ENCODE measurements at places on chromosomes 2 and 18.

DNA sequence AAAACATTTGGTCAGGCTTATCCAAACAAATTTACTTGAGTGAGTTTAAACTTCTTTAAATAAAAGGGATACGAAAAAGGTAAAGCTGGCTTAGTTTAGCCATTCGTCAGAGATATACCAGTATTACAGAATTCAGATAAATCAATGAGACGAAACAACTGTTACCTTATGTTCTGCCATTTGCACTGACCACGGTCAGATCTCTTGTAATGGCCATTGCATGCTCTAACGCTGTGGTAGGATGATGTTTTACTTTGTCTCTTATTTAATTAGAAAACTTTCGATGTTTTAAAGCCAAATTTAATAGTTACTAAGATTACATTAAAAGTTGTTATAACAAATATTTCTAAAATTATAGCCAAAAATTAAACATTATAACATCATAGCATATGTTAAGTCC, 1.5 kb downstream of the C18orf54 start:
- DNase-seq, result no peak

- DNase-seq, result no peak
Measured at GRCh38 chr2:148901142-148901541, 26.1 kb downstream of the KIF5C start.

- no peak for DNase-seq
Measured at GRCh38 chr18:79011300-79011870, 31.8 kb downstream of the SALL3 start.

- no peak for DNase-seq
Measured at GRCh38 chr2:121532347-121532766, 1.7 kb downstream of the RNU4ATAC start.

GRCh38 chr2:127261804-127262406, 32.0 kb downstream of the ERCC3 start:
- no peak for DNase-seq

DNA sequence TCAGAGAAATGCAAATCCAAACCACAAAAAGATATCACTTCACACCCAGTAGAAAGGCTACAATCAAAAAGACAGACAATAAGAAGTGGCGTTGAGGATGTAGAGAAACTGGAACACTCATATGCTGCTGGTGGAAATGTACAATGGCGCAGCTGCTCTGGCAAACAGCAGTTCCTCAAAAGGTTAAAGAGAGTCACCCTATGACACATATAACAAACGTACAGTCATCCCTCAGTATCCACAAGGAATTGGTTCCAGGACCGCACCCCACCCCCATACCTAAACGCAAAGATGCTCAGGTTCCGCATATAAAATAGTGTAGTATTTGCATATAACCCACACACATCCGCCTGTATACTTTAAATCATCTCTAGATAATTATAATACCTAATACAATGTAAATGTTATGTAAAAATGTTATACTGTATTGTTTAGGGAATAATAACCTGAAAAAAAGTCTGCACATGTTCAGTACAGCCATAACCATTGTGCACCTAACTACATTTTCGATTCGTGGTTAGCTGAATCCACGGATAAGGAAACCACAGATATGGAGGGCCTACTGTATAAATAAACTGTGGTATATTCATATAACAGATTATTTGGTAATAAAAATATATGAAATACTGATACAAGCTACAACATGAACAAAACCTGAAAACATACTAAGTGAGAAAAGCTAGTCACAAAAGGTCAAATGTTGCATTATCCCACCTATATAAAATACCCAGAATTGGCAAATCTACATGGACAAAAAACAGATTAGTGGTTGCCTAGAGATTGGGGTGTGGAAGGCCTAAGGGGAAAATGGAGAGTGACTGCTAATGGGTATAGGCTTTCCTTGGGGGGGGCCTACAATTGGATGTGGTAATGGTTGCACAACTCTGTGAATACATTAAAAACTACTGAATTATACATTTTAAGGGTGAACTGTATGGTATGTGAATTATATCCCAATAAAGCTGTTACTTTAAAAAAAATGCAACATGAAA, 37.5 kb downstream of the UXS1 start:
- no peak for DNase-seq

- DNase-seq, result no peak
Measured at GRCh38 chr18:26710470-26711096, 154.9 kb downstream of the AQP4 start.

DNA sequence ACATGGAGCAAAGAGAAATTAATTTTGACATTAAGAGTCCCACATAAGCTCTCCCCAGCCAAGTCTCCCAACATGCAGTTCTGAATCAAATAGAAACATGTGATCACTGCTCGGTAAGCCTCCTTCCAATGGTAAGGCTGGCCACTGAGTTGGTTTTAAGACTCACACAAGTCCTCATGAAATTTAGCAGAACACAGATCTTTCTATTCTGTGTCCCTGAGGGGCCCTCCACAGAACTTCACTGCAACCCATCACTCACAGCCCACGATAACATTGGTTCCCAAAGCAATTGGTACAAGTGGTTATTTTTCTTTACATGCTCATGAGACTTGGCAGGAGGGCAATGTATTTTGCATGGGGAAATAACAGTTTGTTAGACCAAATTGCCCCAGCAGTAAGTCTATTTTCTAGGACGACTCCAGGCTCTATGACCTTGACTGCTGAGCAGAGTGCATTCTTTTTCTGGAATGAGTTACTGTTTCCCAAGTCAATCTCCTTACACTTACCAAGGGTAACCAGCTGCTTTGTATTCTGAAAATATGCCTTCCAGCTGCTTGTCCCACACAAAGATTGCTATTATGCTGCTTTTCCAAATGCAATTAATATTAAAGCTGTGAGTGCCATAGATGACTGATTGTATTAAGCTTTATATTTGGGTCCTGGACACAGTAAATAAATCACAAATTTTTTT, 142.3 kb upstream of the TANK start:
- no peak for DNase-seq

DNA sequence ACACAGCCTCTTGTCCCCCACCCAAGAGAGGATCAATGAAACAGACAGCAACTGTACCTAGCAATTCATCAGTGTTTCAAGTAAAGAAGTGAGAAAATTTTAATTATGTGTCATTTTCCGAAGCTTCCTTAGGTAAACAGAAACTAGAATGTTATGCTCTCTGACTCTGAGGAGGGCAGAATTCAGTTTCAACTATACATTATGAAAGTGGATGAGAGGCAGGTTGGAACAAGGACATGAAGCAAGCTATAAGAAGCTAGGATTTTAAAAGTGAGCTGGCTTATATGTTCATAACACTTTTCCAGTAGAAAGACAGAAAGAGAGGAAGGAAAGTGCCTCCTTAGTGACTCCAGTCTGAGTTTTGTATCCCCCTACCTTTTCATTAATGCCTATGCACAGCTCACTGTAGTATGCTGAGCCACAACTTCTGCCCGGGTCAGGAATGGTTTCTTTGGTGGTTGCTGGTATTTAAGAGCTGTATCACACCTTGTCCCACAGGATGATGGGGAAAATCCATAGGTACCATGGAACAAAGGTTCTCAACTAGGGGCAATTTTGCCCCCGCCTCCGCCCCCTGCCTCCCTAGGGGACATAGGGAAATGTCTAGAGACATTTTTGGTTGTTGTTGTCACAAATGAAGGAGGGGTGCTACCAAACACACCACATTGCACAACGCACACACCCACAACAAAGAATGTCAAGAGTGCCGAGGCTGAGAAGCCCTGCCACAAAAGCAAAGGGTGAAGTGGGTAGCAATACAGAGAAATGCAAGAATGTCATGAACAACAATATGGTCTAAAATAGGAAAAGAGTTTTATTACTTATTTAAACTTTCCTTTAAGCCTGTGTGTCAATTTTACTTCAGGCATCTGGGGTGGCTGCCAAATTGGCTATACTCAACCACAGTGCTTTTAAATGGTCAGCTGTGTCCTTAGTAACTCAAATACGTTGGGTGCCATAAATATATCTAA, 161.0 kb upstream of the ZFP36L2 start:
- no peak for DNase-seq

GRCh38 chr2:107633580-107634147, 193.0 kb upstream of the RGPD4 start:
- peak; percentile 45 for DNase-seq

DNA sequence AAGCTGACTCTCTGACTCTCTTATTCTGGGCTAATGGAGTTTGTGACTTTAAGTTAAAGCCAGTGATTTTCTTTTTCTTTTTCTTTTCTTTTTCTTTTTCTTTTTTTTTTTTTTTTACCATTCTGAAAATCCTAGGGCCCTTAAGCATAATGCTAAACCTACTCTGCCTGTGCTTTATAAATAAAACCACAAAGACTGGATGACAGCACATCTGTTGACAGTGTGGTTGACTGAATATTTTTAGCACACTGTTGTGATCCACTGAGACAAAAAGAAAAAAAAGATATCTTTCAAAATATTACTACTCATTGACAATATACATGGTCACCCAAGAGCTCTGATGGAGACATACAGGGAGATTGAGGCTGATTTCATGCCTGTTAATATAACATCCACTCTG, 121.6 kb downstream of the SNTG2 start:
- no peak for DNase-seq

DNA sequence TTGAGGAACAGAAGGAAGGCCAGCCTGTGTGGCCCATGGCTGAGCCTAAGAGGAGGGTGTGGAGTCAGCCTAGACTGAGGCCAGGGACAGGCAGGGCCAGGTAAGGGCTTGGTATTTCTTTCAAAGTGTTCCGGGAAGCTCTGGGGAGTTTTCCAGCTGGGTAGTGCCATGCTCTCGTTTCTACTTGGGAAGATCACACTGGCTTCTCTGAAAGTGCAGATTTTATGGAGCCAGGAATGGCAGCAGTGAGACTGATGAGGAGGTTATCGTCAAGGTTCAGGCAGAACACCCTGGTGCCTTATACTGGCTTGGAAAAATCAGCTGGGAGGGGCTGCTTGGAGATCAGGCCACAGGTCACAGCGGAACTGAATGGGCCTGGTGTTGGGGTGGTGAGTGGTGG, 245.1 kb downstream of the SOX11 start:
- no peak for DNase-seq

DNA sequence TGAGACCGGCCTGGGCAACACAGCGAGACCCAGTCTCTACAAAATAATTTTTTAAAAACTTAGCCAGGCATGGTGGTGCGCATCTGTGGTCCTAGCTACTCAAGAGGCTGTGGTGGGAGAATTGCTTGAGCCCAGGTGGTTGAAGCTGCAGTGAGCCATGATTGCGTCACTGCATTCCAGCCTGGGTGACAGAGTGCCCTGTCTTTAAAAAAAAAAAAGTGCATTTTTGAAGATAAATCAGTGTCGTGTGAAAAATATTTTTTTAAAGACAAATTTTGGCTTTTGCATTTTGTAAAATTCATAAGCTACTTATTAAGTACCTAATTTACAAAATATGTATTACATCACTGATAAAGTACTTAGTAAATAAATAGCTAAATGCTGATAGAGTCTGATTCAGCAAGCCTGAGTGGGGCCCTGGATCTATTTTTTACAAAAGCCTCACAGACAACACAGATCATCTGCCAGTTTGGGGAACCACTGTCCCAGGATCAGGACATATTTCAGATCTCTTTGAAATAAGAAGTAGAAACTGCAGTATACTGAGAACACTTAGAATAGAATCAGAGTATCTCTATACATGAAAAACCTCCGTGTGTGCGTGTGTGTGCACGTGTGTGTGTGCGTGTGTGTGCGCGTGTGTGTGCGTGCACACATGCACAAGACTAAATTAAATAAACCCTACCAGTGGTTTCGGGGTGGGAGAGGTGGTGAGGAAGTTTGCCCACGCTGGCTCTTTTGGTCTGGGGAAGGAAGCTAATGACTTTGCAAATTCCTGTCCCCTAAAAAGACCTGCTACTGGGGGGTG, 61.6 kb downstream of the AAK1 start:
- no peak for DNase-seq

- no peak for DNase-seq
Measured at GRCh38 chr2:3427272-3427671, 47.8 kb downstream of the TRAPPC12 start.

- DNase-seq, result no peak
Measured at GRCh38 chr2:169790581-169790980, 8.1 kb upstream of the SSB start.

DNA sequence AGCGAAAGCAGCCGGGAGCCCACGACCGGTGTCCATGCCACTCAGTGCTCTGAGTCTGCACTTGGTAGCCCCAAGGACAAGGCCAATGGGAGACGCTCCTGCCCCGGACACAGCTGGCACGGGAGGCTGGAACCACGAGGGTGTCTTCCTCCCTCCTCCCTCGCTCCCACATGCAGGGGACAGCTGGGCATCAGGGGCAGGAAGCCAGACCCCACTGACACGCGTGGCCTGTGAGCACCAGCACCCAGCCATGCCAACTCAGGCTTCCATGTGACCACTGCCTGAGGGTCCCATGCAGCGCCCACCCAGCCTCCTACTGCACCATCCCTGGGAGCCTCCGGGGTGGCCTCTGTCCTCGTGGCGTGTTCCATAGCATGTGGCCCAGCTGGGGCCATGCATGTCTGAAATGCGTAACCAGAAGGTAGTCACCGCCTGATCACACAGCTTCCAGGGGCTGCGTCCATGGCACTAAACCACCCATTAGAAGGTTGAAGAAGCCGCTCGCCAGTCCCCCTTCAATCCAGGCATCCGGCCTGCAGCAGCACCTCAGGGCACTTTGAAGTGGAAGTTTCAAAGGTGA, 323.2 kb upstream of the SALL3 start:
- DNase-seq, result no peak

GRCh38 chr2:28869494-28870145, 489 bp downstream of the TRMT61B start:
- DNase-seq, result no peak

GRCh38 chr2:236054621-236055305, 113.4 kb downstream of the GBX2 start:
- DNase-seq, result no peak

DNA sequence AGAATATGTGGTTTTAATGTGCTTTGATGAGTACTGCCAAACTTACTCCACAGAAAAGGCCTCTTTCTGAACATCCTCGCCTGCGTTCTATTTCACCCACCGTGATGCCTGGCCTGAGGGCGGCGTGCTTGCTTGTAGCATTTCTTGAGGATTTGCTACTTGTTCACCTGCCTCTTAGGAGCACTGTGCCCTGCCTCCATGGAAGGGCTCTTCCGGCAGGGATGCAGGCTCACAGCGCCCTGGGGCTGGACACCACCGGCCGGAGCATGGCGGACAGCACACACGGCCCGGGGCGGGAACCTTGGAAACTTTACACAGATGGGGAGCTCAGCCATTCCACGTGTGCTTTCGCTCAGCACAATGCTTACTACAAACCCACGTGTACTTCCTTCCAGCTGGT, 37.1 kb downstream of the ANO7 start:
- DNase-seq, result no peak

GRCh38 chr2:105749583-105750400, 5.1 kb downstream of the NCK2 start:
- no peak for DNase-seq

- no peak for DNase-seq
Measured at GRCh38 chr18:13800505-13801259, 23.3 kb upstream of the MC5R start.

GRCh38 chr2:227497158-227497557, 25.2 kb downstream of the AGFG1 start:
- DNase-seq, result no peak

DNA sequence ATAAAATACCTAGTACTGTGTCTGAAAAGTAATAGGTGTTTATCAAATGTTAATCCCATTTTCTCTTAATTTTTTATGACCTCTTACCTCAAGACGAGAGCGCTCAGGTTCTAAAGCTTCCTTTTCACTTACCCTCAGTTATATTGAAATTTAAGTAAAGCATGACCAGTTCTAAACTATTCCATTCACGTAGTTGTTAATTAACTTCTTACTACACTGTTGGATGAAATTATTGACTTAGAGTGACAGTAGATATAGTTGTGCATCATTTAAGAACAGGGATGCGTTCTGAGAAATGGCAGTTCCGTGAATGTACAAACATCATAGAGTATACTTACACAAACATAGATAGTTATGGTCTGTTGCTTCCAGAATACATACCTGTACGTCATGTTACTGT, 20.1 kb upstream of the HTR2B start:
- no peak for DNase-seq

All from HS-27A (cell line).